Stimulated activated CD8-positive, alpha-beta memory T cell treated with anti-CD3 and anti-CD28 coated beads, Interleukin-4, amount 100 ng/mL, for 1 hour (primary cell): ENCODE measurements at places on chromosomes 13 and 19.

- peak; percentile 70 for DNase-seq
Measured at GRCh38 chr19:19900729-19901444, at the start of gene ZNF93. TSS of gene ZNF93 (plus strand) at chr19:19900946. CDS start at chr19:19901089, 143 bp downstream.

DNA sequence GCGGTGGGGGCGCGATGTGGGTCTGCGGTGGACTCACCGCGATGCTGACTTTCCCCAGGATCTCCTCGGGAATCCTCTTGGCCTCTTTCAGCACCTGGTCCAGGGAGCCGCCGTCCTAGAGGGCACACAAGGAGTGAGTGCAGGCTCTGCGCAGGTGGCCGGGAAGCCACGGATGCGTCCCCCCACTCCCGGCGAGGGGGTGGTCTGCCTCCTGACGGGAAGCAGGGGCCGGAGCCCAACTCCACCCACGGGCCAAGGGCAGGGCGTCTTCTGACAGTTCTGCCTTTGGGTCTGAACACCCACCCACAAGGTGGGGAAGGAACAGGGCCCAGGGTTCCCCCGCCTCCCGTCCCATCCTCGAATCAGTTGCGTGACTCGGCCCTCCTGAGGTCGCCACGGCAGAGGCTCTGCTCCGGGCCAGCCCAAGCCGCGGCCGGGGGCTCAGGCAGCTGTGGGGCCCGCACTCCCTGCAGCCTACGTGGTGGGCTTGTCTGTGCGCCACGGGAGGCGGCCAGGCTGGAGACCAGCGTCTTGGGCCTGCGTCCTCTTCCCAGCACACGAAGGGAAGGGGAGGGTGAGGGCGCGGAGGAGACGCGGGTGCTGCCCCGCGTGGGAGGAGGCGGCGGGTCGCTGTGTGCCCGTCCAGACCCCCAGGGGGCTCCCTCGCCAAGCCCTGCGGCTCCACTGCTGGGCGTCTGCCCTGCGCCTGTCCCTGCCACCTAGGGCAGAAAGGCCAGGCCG is 21.4 kb downstream of the MAP2K2 start:
- DNase-seq: no peak

DNA sequence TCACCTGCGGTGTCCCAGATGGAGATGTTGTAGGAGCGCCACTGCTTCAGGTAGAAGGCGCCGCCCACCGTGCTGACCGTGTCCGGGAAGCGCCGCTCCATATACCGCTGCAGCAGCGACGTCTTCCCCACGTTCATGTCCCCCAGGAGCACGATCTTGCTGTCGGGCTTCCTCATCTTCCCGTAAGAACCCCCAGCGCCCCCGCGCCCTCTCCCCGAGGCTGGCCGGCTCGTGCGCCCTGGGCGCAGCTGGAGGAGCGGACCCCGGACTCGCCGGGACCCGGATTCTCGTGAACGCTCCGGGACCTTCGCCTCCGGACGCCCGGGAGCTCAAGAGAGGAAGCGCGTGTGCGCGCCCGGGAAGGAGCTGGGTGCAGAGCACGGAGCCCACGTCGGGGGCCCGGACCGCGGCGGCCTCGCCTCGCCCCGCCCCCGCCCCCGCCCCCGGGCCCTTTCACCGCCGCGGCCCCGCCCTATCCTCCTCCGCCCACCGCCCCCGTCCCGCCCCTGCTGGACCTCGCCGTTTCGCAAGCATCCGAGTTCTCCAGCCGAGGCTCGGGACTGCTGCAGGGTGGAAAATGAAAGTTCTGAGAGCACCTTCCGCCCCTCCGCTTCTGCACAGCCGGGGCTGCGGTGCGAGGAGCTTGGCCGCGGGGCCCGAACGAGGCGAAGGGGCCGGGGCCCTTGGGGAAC is at the start of gene RAB20:
Gene RAB20, minus strand, starts transcription at position 379 of the 692 bp plus-strand sequence. Its CDS starts 203 bp downstream, at position 176.
- DNase-seq: peak; percentile 7

DNA sequence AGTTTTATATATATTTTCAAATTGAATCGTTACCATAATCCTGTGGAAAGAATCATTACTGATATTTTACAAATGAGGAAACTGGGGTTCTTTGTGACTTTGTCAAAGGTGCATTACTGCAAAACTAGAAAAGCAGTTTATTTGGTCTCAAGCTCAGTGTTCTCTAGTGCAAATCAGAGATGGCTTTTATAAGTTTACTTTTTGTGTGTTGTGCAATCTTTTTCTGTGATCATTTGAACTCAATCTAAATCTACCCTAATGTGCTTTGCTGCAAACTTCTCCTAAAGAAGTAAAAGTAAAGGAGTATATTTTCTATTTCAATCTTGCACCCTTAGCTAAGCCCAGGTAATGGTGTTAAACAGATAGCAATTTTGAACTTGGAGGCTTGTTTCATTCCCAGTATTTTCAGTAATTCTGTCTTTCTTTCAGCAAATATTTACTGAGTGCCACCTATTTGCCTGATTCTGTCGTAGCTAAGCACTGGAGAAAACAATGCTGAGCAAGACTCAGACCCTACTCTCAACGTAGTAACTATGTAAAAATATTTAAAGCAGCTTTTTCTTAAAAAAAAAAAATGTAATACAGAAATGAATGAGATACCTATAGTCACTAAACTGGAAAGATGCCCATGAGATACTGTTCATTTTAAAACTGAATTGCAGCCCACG is 124.0 kb downstream of the TDRD3 start:
- no peak for DNase-seq

DNA sequence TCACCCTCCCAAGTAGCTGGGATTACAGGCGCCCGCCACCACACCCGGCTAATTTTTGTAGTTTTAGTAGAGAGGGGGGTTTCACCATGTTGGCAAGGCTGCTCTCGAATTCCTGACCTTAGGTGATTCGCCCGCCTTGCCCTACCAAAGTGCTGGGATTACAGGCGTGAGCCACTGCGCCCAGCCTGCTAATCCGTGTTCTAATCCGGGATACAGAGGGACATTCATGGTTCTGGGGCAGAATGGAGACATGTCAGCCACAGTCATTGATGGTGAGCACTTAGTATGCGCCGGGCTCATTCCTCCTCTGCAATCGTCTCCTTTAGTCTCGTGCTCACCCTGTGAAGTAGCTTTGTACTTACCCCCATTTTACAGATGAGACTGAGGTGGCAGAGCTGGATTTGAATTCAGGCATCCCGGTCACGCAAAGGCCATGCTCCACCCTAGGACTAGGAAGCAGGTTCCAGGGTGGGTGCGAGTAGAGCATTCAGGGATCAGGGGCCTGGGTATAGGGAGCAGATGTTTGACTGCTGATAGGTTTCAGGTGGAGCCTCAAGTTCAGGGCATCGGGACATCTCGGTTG is 8.2 kb downstream of the RRAS start:
- no peak for DNase-seq

- DNase-seq: no peak
Measured at GRCh38 chr19:20067943-20068342, 9.9 kb upstream of the ZNF90 start.

- DNase-seq: peak; percentile 57
Measured at GRCh38 chr13:45340422-45341033, 455 bp downstream of the TPT1 start.

GRCh38 chr13:46341112-46341711 is 45.8 kb downstream of the RUBCNL start:
- no peak for DNase-seq

DNA sequence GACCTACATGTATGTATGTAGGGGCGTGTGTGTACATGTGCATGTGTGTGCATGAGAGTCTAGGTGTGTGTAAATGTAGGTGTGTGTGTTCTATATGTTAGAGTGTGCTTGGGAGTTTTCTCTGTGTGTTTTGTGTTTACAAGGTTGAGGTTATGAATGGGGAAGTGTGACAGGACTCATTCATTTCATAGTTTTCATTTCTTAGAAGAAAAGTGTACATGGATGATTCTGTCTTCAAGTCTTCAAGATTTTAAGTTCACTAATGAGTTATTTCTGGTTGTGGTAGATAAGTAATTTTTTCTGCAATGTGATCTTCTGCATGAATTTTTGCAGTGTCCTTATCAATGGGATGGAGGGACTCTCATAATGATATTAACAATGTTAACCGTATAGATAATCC is 118.2 kb upstream of the SLC10A2 start:
- no peak for DNase-seq

GRCh38 chr19:16778796-16779411 is 50.3 kb upstream of the SIN3B start:
- peak; percentile 9 for DNase-seq
